Activated CD4-positive, alpha-beta memory T cell treated with anti-CD3 and anti-CD28 coated beads for 36 hours (primary cell): ENCODE measurements at places on chromosomes 1 and 21. TPM values are rescaled to one million over a fixed set of nuclear protein-coding genes. Genes with fewer than 3 reads are reported as not detected.

DNA sequence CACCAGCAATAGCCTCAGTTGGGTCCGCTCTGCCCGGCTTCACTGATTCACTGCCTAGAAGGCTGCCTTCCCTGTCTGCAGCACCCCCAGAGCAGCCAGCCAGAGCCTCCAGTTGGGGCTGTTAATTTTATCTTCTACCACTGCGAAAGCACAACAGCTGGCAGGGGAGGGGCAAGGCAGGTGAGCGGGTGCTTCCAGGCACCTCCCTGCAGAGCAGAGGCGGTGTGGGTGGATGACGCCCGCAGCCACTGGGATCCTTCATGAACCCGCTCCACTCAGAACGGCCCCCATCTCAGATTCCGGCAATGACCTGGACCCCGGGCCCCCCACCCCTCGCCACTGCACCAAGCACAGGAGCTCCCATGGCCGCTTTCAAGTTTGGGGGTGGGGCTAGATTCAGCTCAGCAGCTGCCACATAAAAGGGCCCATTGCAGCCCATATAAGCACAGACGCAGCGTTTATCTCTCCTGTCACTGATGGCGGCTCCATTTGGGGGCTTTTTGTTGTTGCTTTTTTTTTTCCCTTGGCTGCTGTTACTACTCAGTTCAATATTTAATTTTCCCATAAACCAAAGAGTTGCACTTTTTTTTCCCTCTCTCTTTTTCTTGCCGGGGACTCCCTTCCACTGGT lies 128.0 kb upstream of the KLHDC7A start:
- no peak overlapping the region for H3K27ac ChIP-seq
- H3K4me3 ChIP-seq: no peak overlapping the region
- H3K4me1 ChIP-seq: no peaks in the 10 kb centered on the region
- peaks cover 29% of the 10 kb centered on the region for H3K27me3 ChIP-seq
- no peak for DNase-seq

- H3K27ac ChIP-seq: no peak overlapping the region
- no peaks in the 10 kb centered on the region for H3K4me1 ChIP-seq
- no peak overlapping the region for H3K4me3 ChIP-seq
Measured at GRCh38 chr1:162676750-162677149, 44.5 kb downstream of the DDR2 start.

SPRR2F gene
- total RNA-seq: not detected

NLRP3 gene
- 0.97 TPM for total RNA-seq

LENEP gene
- 0.56 TPM for total RNA-seq

- no peak overlapping the region for H3K4me3 ChIP-seq
- H3K27ac ChIP-seq: no peak overlapping the region
- H3K4me1 ChIP-seq: peaks cover 17% of the 10 kb centered on the region
- no peaks in the 10 kb centered on the region for H3K36me3 ChIP-seq
Measured at GRCh38 chr21:29186246-29186645, 55.8 kb downstream of the MAP3K7CL start.

GRCh38 chr21:36709868-36710728 lies 11.2 kb downstream of the SIM2 start:
- peaks cover 76% of the 10 kb centered on the region for H3K27me3 ChIP-seq
- H3K36me3 ChIP-seq: no peaks in the 10 kb centered on the region
- peaks cover 33% of the 10 kb centered on the region for H3K4me1 ChIP-seq

CLEC20A gene
- not detected for total RNA-seq

- peaks cover 11% of the 10 kb centered on the region for H3K36me3 ChIP-seq
- no peaks in the 10 kb centered on the region for H3K27me3 ChIP-seq
- H3K27ac ChIP-seq: no peak overlapping the region
- H3K4me3 ChIP-seq: no peak overlapping the region
- no peaks in the 10 kb centered on the region for H3K4me1 ChIP-seq
Measured at GRCh38 chr1:217553949-217554509, 76.9 kb downstream of the GPATCH2 start.

DNA sequence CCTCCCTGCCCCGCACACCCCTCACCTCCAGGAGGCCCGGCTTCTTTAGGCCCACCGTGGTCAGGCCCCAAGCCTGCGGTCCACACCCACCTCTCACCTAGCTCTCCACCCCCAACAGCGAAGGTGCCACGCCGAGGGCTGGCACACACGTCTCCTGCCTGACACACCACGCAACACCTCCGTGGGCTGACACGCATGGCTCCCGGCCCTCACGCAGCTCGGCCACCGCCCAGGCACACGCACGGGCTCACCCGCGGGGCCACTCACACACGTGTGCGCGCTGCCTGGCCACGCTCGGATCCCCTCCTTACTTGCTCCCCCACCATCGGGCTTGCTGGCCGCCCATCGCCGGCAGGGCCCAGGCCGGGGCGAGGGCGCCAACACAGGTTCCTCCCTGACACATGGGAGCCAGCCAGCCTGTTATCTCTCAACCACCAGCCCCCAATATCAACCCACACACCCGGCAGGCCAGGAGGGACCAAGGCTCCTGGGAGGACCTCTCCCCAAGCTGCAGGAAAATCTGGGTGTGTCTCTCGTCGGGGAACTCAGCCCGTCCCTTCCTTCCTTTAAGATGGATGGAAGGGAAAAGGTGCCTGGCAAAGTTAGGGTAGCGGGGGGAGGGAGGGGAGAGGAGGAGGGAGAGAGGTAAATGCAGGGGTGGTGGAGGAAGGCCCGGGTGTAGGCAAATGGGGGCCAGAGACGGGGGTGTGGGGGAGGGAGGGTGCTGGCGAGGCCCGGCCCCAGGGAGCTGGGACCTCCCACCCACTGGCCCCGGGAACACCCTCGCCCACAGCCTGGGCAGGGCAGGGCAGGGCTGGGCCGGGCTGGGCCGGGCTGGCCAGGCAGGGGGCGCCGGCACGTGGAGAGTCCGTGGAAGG lies 546 bp downstream of the ELOVL1 start:
- H3K36me3 ChIP-seq: peaks cover 24% of the 10 kb centered on the region
- peaks cover 30% of the 10 kb centered on the region for H3K4me1 ChIP-seq

DNA sequence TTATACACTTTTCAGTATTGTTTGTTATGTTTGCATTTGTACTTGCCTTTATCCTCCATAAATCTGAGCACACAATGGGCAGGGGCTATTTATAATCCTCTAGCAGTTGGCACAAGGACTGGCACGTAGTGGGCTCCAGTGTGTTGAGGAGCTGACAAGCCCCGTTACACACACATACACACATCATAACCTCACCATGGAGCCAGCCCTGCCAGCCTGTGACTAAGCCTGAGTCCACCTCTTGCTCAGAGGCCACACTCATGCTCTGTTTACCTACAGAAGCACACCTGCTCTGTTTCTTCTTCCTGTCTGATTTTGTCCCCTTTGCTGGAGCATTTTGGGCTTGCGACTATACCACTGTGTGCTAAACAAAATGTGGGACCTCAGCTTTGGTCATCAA lies 64.5 kb upstream of the SPATA6 start:
- H3K4me1 ChIP-seq: no peaks in the 10 kb centered on the region
- H3K27me3 ChIP-seq: peaks cover 5% of the 10 kb centered on the region
- H3K4me3 ChIP-seq: no peak overlapping the region
- H3K27ac ChIP-seq: no peak overlapping the region

PPP2R5A gene
- 40.4 TPM for total RNA-seq
